ENCODE measurements at places on chromosomes 6 and 20.
A peak's percentile ranks its signal among the peaks of the same experiment; 100 is the strongest.

DNA sequence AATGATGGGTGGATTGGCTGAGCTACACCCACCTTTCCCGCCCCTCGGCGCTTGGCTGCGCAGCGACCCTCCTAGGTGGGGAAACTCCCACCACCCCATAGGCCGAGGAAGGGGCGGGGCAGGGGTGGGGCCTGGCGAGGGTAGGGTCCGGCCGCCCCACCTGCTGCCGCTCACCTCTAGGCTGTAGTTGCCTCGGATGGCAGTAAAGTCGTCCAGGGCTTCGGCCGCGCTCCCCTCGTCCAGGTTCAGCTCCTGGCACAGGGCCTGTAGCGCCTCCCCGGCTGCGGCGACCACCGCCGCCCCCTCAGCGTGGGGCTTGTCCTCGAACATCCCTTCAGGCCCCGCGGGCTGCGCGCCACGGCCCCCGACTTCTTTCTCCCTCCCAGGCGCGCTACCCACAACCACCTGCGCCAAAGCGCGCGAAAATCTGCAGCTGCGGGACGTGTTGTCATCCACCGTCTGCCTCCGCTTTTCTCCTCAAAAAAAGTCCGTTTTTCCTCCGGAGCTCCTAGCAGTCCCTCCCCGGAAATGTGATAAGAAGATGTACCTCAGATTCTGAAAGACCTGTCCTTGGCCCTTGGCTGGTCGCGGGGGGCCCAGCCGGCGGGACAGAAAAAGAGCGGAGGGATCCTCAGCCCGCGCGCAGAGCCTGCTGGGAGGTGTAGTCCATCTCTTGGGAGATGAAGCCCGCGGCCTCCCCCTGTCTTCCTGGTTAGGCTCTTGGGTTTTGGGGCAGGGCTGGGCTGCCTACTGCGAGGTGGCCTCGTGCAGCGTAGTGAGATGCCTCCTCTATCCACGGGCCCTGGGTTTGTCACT lies at the start of gene RBL1:
TSS of gene RBL1 (minus strand) at position 399 of the 816 bp plus-strand sequence. CDS start at position 330, 69 bp downstream.
- H3K4me3 ChIP-seq: peak within 1 kb of the TSS; percentile 88
- H3K36me3 ChIP-seq: peaks cover 16% of the 10 kb centered on the region
- H3K27me3 ChIP-seq: no peaks in the 10 kb centered on the region
- H3K27ac ChIP-seq: peak within 1 kb of the TSS; percentile 79

- no peak overlapping the region for H3K4me3 ChIP-seq
- no peak overlapping the region for H3K27ac ChIP-seq
- H3K36me3 ChIP-seq: no peaks in the 10 kb centered on the region
- no peaks in the 10 kb centered on the region for H3K4me1 ChIP-seq
- H3K27me3 ChIP-seq: no peaks in the 10 kb centered on the region
- no peak for DNase-seq
Observed at GRCh38 chr20:39155971-39156370, 193.8 kb downstream of the DHX35 start.

- H3K36me3 ChIP-seq: no peaks in the 10 kb centered on the region
- no peak overlapping the region for H3K27ac ChIP-seq
- H3K4me1 ChIP-seq: no peaks in the 10 kb centered on the region
- H3K4me3 ChIP-seq: no peak overlapping the region
Observed at GRCh38 chr6:40672087-40672486, 84.9 kb upstream of the LRFN2 start.

DNA sequence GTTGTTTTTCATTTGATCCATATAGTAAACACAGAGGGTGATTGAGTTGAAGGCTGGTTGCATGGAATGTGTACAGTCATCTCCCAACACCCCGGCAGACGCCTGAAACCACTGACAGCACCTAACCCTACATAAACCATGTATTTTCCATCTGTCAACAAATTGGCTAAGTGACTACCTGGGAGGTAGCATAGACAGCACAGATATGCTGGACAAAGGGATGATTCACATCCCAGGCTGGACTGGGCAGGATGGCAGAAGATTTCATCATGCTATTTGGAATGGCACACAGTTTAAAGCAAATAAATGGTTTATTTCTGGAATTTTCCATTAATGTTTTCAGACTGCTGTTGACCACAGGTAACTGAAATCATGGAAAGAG lies 4.4 kb upstream of the VIP start:
- H3K4me3 ChIP-seq: no peak overlapping the region
- no peaks in the 10 kb centered on the region for H3K36me3 ChIP-seq
- no peak for DNase-seq

GRCh38 chr20:31538326-31538725 lies 24.1 kb downstream of the HM13 start:
- H3K36me3 ChIP-seq: peaks cover 72% of the 10 kb centered on the region
- DNase-seq: no peak
- H3K4me1 ChIP-seq: peaks cover 11% of the 10 kb centered on the region

GRCh38 chr20:7695051-7695495 lies 245.2 kb downstream of the HAO1 start:
- no peaks in the 10 kb centered on the region for H3K27me3 ChIP-seq
- H3K36me3 ChIP-seq: no peaks in the 10 kb centered on the region
- no peak overlapping the region for H3K4me3 ChIP-seq
- DNase-seq: no peak
- no peak overlapping the region for H3K27ac ChIP-seq
- H3K4me1 ChIP-seq: no peaks in the 10 kb centered on the region

DNA sequence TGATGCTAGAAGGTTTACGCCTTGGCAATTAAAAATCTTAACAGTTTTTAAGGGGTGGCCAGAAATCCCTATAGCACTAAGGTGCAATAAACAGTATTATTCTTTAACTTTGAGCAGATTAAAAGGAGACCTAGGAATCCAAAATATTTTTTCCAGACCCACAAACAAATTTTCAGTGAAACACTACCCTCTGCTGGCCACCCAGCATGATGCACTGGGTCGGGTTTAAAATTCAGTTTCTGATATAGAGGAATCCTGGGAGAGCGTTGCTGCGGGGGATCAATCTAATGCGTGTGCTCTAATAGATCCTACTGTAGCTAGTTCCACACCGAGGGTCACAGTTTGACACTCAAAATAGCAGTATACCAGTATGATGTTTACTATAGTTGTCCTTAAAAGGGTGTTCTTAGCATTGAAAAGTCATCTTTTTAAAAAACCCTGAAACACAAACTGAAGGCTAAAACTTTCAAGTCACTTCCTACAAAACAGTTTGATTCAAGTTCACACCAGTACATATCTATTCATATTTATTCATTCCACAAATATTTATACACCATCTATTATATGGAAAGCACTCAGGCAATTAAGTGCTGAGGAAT lies 10.2 kb downstream of the UBE3D start:
- no peaks in the 10 kb centered on the region for H3K36me3 ChIP-seq
- H3K27ac ChIP-seq: no peak overlapping the region
- no peak overlapping the region for H3K4me3 ChIP-seq
- DNase-seq: no peak

DNA sequence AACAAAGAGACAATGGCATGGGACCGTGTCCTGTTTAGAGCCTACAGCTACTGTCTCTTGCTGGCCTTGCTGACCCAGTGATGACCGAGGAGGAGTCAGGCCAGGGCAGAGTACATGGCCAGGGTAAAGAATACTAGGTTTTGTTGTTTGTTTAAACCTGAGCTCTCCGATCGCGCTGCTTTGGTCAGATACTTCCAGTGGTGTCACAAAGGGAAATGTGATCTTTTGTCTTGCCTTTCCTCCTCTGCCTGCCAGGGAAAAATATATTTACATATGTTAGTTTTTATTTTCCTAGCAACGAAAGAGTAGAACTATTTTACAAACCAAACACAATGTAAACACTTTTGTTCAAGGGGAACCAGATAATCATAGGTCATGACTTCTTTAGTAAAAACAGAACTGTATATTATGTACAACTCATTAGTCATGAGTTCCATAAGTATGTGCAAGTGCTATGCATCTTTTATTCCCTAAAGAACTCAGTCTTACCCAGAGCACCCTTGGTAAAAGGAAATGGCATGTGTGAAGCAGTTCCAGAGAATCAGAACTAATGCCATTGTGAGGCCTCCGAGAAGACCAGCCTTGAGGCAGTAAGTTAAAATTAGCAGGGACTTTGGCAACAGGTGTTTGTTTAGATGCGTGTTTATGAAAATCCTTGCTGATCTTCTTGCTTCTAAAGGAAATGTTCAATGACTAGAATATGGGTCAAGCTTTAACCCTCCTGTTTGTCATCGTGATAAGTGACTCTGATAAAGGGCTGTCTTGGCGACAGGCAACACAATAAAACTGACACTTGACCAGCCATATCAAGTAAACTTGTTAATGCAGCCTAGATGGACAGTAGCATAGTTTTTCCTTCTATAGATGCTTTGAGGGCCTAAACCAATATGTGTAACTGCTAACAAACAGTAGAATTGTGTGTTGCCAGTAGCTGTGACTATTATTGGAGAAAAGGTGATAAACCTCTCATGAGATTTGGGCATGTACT lies 204.6 kb downstream of the NKAIN2 start:
- no peak overlapping the region for H3K27ac ChIP-seq
- no peaks in the 10 kb centered on the region for H3K27me3 ChIP-seq
- H3K36me3 ChIP-seq: no peaks in the 10 kb centered on the region
- no peak for DNase-seq
- no peak overlapping the region for H3K4me3 ChIP-seq
- H3K4me1 ChIP-seq: no peaks in the 10 kb centered on the region

DNA sequence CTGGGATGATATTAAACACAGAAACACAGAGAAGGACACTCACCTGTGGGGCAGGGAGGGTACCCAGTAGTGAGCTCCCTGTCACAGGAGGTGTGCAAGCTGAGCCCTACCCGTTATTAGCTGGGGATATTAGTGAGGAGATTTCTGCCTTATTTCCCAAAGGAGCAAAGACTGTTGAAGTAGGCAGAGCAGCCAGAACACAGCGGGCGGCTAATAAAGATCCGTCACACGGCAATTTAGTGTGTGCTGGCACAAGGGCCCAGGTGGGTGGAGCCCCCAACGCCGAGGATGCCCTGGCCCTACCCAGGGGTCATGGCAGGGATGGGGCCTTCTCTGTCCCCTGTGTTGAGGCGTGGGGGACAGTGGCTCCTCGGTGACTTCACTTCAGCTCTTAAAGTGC lies 8.3 kb downstream of the VSTM2L start:
- H3K4me1 ChIP-seq: peaks cover 24% of the 10 kb centered on the region
- no peaks in the 10 kb centered on the region for H3K36me3 ChIP-seq
- peaks cover 82% of the 10 kb centered on the region for H3K27me3 ChIP-seq
- no peak overlapping the region for H3K4me3 ChIP-seq
- DNase-seq: no peak
- no peak overlapping the region for H3K27ac ChIP-seq

DNA sequence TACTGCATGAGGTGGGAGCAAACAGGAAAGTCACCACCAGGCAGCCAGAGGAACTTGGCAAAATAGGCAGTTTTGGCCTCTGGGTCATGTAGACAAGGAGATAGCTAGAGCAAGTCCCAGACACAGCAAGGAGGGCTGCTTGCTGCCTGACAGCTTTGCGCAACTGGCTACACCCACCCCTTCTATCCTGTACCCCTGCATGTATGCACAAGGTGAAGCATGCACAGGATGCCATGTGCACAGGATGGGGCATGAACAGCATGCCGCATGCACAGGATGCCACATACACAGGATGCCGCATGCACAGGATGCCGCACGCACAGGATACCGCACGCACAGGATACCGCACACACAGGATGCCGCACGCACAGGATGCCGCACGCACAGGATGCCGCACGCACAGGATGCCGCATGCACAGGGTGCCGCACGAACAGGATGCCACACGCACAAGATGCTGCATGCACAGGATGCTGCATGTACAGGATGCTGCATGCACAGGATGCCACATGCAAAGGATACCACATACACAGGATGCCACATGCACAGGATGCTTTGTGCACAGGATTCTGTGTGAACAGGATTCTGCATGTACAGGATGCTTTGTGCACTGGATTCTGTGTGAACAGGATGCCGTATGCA lies 104.9 kb upstream of the IYD start:
- H3K27ac ChIP-seq: no peak overlapping the region
- H3K4me1 ChIP-seq: no peaks in the 10 kb centered on the region
- DNase-seq: no peak
- H3K4me3 ChIP-seq: no peak overlapping the region
- no peaks in the 10 kb centered on the region for H3K27me3 ChIP-seq
